ENCODE measurements at places on chromosomes 7 and 10.

DNA sequence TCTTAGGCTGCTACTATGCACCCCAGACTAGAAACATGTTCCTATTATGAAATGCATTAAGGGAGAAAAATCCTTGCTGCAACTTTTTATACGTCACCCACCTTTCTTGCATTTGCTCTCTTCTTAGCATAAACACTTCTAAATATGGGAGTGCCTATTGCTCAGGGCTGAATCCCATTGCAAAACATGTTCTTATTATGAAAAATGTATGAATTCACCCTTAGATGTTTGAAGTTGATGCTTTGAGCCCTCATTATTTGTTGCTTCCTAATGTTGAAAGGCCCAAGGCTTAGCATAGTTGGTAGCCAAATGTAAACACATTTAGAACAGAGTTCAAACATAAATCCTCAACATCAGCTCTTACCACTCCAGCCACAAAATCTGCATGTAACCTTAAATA, 52.8 kb downstream of the BMPER start:
- no peak for DNase-seq

GRCh38 chr10:3048119-3049019, 19.0 kb upstream of the PFKP start:
- DNase-seq, result no peak

DNA sequence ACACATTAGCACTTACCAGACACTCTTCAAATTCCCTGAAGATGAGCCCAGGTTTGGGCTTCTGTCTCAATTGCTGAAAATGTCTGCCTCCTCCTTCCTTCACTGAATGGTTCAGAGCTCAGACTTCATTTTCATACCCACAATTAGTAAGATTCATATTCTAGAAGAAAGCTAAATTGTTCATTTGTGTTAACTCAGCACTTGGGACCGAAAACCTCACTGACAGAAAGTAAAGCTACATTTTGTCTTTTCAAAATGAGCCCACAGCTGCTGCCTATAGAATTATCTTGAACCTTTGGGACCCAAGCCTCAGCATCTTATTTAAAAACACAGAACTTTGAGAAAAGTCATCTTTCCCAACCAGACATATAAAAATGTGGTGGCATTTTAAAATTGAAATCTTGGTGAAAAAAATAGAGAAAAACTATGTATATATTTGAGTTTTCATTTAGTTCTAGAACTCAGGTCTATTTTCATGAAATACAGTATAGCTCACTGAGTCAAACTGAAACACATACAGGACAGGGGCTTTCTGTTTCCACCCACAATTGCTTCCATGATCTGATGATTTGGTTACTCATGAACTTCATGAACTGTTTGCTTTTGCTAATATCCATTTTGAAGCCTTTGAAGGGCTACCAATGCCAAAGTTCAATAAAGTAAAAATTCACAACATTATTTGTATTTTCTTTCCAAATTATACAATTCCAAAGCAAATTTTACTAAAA, 119.1 kb upstream of the PFKP start:
- no peak for DNase-seq

GRCh38 chr10:114648368-114648767, 9.7 kb downstream of the ABLIM1 start:
- DNase-seq, result no peak

DNA sequence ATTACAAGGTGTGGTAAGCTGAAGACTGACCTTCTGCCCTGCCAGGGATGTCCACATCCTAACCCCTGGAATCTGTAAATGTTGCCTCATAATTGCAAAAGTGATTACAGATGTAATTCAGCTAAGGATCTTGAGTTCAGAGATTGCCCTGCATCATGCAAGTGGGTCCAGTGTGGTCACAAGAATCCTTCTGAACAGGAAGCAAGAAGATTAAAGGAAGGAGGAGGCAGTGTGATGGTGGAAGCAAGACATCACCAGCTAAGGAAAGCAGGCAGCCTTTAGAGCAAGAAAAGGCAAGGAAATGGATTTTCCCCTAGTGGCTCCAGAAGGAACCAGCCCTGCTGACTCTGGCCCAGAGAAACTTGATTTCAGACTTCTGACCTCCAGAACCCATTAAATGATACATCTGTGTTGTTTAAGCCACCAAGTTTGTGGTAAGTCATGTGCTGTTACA, 78.1 kb downstream of the USP6NL start:
- DNase-seq, result no peak

- DNase-seq, result no peak
Measured at GRCh38 chr10:65827359-65827758, 1098.5 kb upstream of the LRRTM3 start.

GRCh38 chr7:135334830-135335543, 101.3 kb downstream of the STRA8 start:
- no peak for DNase-seq

- no peak for DNase-seq
Measured at GRCh38 chr7:155692317-155692716, 47.9 kb downstream of the RBM33 start.

GRCh38 chr10:95408148-95408960, 117.6 kb upstream of the PDLIM1 start:
- DNase-seq, result no peak

DNA sequence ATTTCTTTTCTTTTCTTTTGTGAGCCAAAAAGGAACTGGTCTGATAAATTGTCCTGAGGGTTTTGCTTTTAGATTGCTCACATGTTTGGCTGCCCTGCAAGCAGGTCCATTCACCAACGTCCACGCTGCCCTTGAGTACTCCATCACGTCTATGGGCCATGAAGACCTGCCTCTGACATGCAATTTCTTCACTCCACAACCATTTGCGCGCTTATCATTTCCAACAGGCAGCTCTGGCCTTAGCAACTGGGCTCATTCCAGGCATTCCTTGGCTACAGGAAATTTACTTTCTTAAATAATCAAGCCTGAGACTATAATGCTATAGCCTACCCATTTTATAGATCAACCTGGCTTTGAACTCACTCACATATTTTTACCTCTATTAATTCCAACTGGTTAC, 408.3 kb upstream of the C7orf33 start:
- no peak for DNase-seq

GRCh38 chr10:122786269-122786668, 59.4 kb downstream of the CUZD1 start:
- DNase-seq, result no peak

DNA sequence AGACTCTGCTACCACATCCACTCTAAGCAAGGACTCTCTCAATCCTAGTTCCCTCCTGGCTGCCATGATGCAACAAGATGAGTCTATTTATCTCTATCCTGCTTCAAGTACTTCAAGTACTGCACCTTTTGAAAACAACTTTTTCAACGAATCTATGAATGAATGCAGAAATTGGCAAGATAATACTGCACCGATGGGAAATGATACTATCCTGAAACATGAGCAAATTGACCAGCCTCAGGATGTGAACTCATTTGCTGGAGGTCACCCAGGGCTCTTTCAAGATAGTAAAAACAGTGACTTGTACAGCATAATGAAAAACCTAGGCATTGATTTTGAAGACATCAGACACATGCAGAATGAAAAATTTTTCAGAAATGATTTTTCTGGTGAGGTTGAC, 40.7 kb downstream of the AHR start:
- no peak for DNase-seq

DNA sequence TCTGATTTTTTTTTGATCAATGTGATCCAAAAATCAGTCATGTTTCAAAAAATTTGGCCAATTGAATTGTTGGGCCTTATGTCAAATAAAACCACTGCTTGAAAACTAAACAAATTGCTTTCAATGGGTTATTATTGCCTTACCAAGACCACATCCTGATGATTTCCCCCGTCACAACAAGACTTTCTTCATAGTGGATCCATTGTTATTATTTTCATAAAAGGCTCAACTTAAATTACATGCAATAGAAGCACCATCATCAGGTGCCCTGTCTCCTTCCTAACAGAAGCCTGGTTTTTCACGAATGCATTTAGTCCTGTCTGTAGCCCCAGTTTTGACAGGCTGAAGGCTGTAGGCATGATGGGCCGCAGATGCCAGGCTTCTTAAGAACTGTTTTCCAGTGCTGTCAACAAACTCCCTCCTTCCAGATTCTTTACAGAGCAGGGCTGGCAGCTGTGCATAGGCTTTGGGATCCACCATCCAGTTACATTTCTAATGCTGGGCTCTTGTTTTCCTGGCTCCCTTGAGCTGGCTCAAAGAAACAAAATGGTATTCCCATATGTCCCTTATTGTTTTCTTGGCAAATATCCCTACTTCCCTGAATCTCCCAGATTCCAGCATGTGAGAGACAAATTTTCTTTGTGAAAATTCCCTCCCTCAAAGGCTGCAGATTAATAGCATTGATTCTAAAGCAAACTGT, 302.0 kb downstream of the TWIST1 start:
- DNase-seq, result no peak

GRCh38 chr10:57420881-57421280, 846.8 kb downstream of the IPMK start:
- no peak for DNase-seq

DNA sequence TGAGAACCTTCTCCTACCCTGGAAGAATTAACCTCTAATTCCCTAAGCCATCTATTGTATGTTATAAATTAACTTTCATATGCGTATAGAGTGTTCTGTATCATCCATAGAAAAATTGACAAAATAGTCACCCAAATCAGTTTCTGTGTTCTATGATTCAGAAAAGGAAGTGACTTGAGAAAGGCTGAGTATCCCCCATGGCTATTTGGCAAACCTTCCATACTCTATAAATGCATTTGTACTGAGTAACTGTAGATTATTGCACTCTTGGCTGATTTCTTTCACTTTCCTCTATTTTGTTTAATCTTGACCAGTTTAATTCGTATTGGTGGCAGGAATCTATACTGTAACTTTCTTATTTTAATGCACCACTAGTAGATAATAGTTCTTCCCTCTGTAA, 182.2 kb downstream of the HTR7 start:
- DNase-seq, result no peak

DNA sequence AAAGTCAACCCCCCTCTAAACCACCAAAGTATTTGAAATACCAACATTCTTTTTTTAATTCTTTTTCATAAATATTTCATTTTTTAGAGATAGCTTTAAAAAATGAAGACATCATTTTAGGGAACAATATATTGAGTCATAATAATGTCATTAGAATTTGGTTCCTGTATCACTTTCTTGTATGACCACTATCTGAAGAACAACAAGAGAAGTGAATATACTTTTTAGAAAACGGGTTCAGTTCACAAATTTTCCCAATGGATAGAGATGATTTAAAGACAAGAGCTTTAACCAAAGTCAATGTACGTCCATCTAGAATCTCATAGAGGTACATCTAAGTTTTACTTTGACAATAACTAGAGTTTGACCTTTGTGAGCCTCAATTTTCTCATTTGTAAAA, 48.2 kb downstream of the CUBN start:
- DNase-seq, result no peak

- no peak for DNase-seq
Measured at GRCh38 chr7:152956006-152956405, 196.5 kb downstream of the ACTR3B start.

DNA sequence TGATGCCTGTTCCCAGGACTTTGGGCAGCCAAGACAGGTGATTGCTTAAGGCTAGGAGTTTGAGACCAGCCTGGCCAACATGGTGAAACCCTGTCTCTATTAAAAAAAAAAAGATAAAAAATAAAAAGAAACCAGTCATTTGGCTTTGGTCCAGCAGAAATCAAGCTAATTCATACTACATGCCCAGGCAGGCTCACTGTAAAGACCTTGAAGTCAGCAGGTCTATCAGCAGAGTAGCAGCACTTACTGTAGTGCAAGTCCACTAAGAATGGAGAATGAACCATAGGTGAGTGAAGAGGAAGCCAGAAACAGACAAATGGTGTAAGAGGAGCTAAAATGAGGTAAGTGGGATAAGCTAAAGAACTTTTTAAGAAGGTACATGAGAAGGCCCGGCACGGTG, 24.7 kb downstream of the PSPH start:
- no peak for DNase-seq

GRCh38 chr10:130138479-130138866, 2.3 kb downstream of the GLRX3 start:
- peak; percentile 6 for DNase-seq

DNA sequence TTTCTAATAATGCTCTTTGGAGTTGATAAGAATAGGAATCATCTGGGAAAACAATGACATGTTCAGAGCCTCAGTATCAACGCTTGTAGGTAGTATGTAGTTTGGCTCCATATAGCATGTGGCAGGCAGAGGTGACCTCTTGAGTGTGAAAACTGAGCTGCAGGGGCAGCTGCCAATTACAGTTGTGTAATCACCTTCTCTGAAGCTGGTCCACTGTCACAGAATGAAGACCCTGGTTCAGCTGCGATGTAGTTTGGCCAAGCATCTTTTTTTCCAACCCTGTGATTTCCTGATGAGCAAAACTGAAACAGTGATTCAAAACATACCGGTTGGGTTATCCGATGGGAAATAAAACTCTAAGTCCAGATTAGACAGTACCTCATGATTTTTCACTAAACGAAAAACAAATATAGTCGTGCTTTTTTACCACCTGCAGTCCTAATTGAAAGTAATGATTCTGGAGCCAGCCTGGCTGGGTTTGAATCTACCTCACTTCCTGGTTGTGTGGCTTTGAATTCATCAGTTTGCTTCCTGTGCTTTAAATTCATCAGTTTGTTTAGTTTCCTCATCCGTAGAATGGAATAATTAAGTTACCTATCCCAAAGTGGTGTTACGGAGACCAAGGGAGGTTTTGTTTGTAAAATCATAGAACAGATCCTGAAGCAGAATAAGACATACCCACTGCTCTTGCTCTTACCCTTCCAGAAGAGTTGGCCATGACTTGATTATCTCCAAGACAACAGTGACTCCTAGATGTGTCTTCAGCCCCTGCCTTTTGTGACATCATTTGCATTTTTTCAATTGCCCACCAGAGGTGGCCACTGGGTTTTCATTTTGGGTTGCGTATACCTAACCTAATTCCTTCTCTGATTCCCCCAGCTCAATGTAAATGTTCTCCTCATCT, 87.4 kb downstream of the CELF2 start:
- DNase-seq, result no peak

- no peak for DNase-seq
Measured at GRCh38 chr7:38021892-38022291, 101.5 kb downstream of the EPDR1 start.

- DNase-seq, result no peak
Measured at GRCh38 chr10:53025172-53025711, 252.7 kb upstream of the MBL2 start.

- no peak for DNase-seq
Measured at GRCh38 chr7:30977896-30978564, 14.3 kb downstream of the GHRHR start.

DNA sequence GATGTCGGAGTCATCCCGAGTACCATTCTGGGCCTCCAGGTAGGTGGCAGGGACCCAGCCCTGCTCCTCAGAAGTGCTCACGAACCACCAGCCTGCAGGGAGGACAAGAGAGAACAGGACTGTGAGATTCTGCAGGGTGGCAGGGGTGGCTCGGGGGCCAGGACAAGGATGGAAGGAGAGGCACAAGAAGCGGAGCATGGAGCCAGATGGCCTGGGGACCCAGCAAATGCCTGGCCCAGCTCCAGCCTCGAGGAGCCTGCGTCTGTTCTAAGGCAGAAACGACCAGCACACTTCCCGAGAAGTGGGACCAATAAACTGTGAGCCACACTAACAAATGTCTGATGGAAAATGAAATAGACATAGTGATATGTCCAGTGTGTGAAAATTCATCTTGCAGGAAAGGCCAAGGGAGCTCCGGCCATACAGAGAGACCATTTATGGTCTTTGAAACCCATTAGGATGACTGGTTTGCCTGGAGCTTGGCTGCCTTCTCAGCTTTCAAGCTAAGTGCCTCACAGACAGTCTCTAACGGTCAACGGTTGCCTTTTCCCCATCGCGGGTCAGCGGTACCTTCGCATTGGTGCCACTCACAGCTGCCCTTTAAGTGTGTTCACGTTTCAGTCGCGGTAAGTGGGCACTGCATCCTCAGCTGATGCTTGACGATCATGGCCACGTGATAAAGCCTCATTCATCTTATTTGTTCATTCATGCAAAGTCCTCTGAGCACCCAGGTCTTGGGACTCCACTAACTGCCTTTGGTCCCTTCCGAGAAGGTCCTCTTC, 133.8 kb downstream of the NEURL1 start:
- DNase-seq, result no peak
